Breast epithelium (tissue), 4 donors: ENCODE measurements at places on chromosomes 5 and 9.

DNA sequence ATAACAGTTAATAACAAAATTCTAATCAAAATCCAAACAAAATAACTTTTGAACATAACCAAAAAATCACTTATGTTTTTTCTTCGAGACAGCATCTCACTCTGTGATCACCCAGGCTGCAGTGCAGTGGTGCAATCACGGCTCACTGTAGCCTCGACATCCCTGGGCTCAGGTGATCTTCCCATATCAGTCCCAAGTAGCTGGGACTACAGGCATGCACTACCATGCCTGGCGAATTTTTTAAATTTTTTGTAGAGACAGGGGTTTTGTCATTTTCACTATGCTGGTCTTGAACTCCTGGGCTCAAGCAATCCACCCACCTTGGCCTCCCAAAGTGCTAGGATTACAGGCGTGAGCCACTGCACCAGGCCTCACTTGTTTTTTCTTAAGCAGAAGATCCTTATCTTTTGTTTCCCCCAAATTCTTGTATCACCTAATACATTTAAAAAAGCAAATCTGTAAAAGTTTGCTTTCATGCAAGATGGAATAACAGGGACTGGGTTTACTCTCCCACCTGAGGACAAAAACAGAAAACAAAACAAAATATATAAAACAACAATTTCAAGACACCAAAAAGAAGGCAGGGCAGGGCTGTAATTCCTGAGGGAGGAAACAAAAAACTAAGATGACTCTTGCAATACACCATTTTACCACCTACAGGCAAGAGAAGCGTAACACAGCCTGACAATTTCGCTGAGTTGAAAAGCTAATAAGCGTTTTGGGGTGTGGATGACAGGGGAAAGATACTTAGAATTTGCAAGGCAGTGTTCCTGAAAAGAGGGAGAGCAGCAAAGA lies 71.4 kb downstream of the RAPGEF6 start:
- no peak for DNase-seq

- no peak for DNase-seq
Measured at GRCh38 chr5:125293726-125294125, 547.3 kb upstream of the ZNF608 start.

GRCh38 chr5:31888564-31888963 lies 249.6 kb downstream of the PDZD2 start:
- DNase-seq, result no peak

GRCh38 chr9:6441269-6441668 lies 28.3 kb downstream of the UHRF2 start:
- DNase-seq, result no peak

- DNase-seq, result no peak
Measured at GRCh38 chr9:97969014-97969413, 14.1 kb upstream of the ANP32B start.
